ENCODE measurements at places on chromosomes 12 and 14.

DNA sequence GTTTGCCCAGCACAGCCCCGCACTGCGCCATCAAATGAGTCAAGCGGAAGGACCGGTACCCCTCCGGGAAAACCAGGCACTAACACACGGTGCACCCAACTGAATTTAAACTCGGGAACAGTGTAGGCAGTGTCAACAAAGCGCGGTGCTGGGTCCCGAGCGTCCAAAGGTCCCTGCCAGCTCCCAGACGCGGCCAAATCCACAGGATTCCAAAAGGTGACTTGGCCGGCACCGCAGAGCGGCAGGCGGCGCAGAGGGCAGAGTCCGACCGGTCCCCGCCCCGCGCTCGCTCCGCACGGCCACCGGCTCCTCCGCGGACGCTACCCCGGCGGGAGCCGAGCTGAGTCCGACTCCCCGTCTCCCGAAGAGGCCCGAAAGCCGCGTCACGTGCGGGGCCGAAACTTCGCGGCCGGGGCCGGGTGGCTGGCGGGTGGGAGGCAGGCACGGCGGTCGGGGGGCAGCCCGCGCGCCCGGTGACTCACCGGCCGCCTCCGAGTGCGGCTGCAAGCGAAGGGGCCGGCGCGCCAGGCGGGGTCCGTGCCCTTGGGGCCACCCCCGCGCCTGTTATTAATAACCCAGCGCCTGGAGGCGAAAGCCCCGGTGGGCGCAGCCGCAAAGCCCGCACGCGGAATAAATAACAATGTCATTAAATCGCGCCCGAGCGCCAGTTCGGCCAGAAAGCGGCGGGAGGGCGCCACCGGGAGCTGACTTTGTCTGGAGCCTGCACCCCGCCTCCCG lies 863 bp downstream of the DENND5B start:
- DNase-seq, result no peak

- no peak for DNase-seq
Measured at GRCh38 chr14:104443391-104444158, 136.0 kb upstream of the C14orf180 start.

- no peak for DNase-seq
Measured at GRCh38 chr12:67382241-67382871, 113.2 kb downstream of the CAND1 start.

DNA sequence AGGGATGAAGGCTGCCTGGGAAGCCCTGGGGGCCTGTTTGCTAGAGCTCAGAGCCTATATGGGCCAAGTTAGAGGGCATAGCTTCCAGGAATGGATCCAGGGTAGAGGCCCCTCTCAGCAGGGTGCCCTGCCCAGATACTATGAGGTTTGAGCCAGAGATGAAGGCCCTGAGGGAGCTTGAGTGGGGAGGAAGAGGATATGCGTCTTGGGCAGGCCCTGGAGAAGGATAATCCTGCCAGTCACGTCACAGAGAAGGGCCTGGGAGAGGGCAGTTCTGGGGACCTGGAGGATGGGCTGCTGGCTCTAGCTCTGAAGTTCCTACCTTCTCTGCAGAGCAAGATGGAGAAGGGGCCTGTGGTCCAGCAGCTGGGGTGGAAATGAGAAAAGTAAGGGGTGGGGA lies 5.9 kb upstream of the CACNB3 start:
- no peak for DNase-seq

GRCh38 chr12:123105211-123105826 lies 45.6 kb downstream of the PITPNM2 start:
- no peak for DNase-seq

- no peak for DNase-seq
Measured at GRCh38 chr14:75339059-75339458, 60.4 kb downstream of the FOS start.

DNA sequence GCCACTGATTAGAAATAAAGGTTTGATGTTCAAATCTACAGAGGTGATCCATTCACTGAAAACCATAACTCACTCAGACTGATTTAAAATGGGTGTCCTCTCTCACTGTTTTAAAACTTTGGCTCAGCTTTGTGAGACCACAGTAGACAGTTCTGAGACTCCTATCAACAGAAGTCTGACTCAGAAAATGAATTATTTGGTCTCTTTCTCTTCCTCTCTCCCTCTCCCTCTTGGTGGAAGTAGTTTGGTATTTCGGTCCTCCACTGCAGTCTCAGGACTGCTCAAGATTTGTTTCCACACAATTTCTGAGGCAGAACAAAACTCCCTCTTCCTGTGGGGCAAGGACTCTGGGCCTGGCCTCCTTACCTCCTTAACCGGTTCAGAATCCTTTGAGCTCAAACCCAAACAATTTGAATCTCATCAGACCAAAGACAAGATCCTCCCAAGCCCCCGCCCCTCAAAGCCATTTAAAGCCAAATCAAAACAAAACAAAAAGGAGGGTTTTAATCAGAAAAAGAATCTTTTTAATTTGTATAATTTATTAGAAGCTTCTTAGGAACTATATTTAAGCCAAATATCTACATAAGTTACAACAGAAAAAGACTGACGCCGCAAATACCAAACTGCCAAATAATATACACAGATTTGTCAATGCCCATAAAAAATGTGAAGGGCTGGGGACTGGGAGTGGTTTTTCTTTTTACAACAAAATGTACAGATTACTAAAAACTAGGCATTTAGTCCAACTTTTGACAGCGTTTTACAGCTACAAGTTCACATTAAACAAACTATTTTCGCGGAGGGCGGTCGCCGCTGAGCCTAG lies 3.9 kb downstream of the NKX2-1 start:
- DNase-seq, result no peak

DNA sequence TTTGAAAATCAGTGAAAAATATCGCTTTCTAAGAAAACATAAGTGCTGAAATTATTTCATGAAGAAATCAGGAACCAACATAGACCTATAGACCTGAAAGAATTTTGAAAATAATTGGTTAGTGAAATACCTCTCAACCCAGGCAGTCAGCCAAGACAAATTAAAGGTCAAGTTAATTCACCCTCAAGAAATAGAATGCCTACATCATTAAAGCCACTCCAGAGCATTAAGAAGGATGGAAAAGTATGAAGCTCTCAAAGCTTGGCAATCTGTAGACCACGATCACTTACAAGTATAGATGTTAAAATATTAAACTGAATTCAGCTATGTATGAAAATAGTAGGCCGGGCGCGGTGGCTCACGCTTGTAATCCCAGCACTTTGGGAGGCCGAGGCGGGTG lies 48.3 kb downstream of the SFSWAP start:
- DNase-seq, result no peak

DNA sequence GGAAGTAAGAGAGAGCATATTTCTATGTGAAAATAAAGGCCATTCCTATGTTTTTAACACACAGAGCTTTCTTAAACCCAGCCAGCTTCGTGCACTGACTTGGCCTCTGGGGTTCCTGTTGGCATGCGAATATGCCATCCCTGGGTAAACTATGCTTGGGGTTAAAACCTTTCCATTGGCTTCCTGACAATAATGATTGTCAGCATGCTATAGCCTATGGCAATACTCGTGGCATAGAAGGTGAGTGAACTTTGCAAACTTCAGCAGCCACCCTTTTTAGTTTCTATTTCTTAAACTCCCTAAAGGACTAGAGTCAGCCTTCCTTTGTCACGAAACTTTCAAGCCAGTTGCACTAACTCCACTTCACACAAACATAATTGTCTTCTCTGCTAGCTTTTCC lies 148.4 kb upstream of the RGS6 start:
- DNase-seq, result no peak

Measured in stimulated activated CD4-positive, alpha-beta T cell treated with anti-CD3 and anti-CD28 coated beads, TNF-alpha, amount 100 ng/mL, for 1 hour (primary cell).